ENCODE measurements at places on chromosomes 11 and 22.

DNA sequence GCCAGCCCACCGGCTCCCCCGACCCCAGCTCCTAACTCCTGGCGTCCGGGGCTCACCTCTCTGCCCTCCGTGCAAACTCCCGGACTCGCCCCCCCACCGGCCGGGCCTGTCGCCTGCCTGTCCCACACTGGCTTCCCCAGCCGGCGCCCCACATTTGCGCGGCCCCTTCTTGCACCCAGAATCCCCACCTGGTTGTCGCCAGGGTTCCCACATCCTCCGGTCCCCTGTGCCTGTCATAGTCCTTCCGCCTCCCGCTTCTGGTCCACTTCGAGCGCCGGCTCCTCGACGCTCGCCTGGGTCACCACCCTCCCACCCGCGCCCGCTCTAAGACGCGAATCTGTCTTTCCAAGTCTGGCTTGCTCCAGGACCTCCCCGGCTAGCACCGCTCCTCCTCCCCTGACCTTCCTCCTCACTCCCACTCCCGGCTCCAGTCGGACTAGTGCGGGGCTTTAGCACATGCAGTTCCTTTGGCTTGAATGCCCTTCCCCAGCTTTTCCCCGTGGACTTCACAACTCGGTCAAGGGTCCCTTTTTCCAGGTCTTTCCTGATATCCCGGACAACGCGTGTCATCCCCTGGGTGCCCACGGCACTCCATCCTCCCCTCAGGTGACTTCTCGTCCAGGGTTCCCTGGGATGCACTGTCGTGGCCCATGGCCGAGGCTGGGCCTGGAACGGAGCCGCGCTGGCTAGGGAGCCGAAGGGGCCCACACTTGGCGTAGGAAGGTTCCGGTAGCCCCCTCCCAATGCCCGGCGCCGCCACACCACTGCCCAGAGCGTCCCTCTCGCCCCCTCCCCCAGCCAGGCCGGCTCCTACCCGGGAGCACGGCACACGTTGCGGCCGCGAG lies 635 bp downstream of the SCARF2 start:
- DNase-seq = no peak

- DNase-seq = no peak
Measured at GRCh38 chr22:27800250-27801201, 1.0 kb downstream of the MN1 start.

GRCh38 chr11:105834461-105834860 lies 187.6 kb downstream of the MSANTD4 start:
- DNase-seq = no peak

DNA sequence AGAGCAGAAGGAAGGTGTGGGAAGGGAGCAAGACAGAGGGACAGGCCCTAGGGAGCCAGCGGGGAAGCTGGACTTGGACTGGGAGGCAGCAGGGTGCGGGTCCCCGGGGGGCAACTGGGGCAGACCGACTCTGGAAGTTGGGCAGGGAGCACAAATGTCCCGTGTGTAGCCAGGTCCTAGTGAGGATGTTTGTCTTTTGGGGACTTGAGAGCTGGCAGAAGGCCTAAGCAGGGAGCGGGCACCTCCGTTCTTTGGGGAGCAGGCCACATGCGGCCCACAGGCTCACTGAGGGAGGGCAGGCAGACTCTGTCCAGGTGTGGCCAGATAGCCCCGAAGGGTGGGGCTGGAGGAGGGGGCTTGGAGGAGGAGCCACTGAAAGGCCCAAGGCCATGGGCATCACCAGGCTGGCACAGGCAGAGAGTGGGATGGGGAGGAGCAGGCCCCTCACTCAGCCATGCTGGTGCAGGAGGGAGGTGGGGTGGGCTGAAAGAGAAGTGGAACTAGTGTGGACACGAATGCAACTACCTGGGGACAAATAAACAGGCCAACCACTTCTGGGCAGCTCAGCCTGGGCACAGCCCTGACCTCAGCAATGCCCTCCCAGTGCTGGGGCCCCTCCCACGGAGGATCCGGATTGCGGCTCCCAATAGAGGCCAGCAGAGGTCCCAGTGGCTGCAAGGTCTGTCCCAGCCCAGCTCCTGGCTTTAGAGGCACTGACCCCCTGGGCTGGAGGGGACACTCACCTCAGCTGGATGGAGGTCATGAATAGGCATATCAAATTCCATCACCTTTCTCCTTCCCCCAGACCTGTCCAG lies 1.3 kb upstream of the SCARF2 start:
- DNase-seq = no peak

- no peak for DNase-seq
Measured at GRCh38 chr11:8830641-8831040, 80.3 kb upstream of the AKIP1 start.

DNA sequence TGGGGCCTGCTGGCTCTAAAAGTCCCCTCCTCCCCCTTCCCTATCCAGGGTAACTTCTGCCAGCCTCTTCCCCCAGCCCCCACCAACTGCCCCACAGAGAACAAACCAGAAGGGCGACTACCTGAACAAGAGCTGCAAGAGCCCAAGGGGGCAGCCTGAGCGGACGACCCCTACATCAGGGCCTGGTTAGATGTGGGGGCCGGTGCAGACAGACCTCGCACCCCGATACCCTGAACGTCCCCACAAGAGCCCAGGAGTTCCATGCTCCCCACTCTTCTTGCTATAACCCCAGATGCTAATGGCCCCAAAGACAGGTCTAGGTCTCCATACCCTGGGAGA lies 20.7 kb downstream of the SUN2 start:
- DNase-seq = no peak

DNA sequence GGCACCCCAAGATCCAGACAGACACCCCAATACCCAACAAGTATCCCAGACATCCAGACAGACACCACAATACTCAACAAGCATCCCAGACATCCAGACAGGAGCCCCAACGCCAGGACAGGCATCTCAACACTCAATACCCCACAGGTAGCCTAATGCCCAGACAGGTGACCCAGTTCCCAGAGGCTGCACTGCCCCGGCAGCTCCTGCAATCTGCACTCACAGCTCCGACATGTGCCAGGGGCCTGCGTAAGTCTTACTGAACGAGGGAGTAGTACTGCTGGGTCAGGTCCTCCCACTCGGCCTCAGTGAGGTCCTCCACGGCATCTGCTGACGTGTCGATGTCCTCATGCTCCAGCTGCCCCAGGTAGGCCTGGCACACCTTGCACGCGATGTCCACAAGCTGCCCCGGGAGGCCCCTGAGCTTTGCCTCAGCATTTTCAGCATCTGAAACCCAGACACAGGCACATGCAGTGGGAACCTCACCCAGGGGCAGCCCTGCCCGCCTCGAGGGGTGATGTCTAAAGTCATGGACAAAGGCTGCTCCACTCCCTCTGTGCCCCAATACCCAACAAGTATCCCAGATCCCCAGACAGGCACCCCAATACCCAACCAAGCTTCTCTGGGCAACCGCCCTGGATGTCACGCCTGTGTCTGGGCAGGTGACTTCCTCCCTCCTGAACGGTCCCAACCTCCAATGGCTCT lies 16.6 kb downstream of the TTLL8 start:
- no peak for DNase-seq

DNA sequence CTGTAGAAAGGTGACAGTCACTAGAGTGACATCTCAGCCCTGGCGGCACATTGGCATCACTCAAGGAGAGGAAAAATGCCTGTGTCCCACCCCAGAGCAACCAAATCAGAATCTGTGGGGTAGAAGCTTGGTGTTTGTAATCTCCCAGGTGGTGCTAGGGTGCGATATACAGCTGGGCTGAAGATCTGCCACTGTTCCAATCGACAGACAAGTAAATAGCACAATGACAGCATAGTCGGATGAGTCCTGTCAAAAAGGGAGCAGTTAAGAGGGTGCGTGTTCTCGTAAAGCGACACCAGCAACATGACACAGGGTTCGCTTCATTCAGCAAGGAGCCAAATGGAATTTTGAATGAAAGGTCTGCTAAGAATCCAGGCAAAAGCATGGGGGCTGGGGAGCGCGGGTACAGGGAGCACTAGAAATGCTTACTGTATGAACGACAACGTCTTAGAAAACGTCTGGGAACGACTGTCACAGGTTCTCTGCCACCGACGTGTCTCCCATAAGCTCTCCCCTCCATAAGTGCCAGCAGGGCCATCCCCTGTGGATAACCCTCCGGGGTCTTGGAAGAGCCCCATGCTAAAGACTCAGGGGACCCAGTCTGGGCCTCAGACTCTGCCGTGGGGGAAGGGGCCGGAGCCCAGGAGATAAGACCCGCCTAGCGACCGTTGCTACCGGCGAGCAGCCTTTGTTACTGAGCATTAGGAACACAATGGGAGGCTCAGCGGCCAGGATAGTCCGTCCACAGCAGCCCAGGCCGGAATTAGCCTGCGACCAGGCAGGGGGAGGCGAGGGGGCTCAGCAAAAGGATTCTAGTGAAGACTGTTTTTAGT lies 20.8 kb downstream of the ADA2 start:
- DNase-seq = no peak

DNA sequence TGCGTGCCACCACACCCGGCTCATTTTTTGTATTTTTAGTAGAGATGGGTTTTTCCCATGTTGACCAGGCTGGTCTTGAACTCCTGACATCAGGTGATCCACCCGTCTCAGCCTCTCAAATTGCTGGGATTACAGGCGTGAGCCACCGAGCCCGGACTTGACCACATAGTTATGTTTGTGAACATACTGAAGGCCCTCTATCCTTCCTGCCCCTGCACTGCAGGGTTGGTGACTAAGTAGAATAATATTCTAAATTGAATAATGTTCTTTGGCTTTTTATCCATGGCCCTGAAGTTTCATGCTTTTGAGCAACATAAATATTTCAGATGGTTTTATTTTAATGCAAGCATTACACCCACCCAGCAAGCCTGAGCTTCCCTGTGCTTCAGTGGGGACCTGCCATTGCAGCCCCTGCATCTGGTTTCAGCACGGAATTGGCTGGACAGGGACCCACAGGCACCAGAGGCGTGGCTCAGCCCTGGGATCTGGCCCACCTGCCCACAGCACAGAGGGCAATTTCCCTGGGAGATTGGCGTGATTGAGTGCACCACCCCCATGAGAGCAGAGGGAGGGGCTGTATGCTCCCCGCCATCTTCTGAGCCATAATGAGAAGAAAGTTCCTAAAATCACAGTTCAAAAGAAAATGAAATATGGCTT lies 460.5 kb downstream of the BRD1 start:
- no peak for DNase-seq

DNA sequence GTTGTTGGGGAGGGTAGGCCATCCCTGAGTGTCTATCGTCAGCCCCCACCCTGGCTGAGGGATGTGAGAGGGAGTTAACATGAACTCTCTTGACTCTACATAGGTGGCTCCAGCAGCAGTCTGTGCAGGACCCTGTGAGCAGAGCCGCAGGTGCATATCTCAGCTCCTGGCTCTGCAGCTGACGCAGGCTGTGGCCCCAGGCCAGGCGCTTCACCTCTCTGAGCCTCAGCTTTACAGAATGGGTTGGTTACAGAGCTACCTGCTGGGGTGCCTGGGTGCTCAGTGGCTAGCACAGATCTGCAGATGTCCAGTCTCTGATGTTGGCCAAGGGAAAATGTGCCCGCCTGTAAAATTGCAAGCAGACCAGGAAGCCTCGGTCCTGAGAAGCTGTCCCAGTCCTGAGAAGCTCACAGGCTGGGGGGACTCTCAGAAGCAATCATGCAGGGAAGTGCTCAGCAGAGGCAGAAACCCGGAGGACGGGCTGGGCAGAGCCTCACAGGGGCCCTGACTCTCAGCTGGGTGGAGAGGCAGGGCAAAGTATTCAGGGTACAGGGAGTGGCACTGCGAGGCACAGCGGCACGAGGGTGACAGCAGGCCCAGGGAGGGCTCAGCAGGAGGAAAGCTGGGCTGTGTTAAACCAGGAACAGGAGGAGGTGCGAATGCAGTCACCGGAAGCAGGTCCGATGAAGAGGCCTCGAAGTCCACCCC lies 15.9 kb upstream of the LRP5 start:
- no peak for DNase-seq

- DNase-seq = no peak
Measured at GRCh38 chr11:86688398-86689179, 16.2 kb upstream of the ME3 start.

GRCh38 chr22:46145361-46145851 lies 4.9 kb upstream of the PPARA start:
- DNase-seq = no peak

DNA sequence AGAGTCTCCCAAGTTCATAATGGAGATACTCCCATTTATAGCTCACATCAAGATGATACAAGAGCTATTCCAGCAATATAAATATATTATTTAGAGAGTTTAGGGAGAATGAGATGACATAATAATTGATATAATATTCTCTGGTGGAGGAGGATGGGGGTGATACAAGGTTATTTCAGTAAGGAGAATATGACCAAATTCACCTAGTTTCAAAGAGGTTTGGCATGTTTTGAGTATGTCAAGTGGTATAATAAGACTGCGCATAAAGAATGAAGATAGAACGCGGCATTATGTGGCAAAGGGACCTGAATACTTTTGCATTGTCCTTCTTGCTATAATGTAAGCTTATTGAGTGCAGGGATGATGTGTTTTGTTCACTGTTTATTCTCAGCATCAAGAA lies 1283.5 kb downstream of the LRRC4C start:
- no peak for DNase-seq

DNA sequence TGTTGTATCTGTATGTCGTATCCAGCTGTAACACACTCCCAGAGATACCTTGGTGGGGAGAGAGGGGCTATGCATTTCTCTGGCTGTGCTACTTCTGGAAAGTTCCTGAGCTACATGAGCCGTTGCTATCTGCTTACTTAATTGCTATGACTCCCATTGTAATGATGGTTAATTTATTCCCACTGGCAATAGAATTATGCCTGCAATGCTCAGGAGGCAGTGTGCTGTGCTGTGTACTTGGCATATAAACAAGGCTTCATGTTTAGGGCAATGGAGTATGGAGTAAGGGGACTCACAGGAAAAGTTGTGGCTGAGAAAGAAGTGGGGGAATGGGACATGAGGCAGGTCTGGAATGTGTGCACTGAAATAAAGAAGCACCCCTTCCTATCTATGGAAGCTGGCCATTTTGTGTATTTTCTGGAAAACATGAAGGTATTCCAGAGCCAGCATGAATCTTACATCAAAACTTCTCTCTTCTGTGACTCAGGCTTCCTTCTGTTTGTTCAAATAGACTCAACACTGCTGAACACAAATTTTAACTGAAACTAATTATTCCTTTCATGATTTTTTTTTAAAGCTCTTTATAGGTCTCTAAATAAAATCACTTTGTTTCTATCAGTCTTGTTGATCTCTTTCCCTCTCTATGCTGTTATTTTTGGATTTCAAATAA lies 40.6 kb downstream of the CD44 start:
- DNase-seq = no peak

DNA sequence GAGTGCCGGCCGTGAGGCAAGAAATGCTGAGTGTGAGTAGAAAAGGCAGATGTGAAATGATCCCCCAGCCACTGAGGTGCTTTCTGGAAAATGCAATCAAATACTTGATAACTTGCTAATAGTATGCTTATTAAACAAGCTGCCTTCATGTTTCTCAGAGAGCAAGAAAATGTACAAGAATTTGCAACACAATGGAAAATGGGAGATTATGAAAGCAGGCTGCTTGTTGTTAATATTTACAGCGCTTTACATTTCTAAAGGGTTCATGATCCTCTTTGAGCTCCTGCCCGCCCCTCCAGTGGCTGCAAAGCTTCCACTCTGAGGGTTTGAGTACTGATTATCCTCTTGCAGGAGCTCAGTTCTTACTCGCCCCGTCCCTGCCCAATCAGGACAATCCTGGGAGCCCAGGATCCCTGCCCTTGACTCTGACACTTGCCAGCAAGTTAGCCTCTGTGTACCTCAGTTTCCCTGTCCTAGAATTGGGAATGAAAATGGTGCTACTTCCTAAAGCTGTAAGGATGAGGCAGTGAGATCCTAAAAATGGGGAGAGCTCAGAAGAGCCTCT lies 645.1 kb downstream of the TBC1D22A start:
- DNase-seq = no peak

GRCh38 chr11:8826139-8826786 lies 84.7 kb upstream of the AKIP1 start:
- no peak for DNase-seq

- no peak for DNase-seq
Measured at GRCh38 chr11:111299101-111300026, 1.0 kb downstream of the POU2AF3 start.
